ENCODE measurements at places on chromosomes 7 and 10.

DNA sequence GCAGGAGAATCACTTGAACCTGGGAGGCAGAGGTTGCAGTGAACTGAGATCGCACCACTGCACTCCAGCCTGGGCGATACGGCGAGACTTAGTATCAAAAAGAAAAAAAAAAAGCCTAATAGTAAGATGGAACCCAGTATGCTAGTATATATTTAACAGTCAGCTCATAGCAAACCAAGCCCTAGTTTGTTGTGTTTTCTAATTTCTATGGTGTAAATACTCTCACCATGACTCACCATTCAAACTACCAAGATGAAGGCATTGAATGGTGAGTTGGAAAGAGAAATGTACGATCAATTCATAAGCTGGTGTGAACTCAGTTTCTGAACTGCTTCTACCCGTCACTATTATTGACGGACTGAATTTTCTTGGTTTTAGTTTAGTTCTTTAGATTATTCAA lies 173.7 kb upstream of the KAT6B start:
- DNase-seq: no peak

DNA sequence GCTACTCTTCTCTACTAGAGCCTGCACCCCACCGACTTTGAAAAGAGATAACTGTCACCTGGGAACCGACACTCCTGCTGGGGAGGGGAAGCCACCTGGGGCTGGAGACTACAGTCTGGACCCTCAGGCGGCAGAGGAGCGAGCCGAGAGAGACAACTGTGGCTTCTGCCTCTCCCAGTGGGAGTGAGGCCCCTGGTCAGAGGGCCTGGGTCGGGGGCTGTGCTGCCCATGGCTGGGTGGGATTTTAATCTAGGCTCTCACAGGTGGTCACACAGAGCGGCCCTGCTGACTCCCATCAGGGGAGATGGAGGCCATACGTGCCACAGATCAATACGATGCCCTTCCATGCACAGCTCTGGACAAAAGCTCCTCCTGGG lies 372.1 kb downstream of the DNAJB6 start:
- DNase-seq: no peak

DNA sequence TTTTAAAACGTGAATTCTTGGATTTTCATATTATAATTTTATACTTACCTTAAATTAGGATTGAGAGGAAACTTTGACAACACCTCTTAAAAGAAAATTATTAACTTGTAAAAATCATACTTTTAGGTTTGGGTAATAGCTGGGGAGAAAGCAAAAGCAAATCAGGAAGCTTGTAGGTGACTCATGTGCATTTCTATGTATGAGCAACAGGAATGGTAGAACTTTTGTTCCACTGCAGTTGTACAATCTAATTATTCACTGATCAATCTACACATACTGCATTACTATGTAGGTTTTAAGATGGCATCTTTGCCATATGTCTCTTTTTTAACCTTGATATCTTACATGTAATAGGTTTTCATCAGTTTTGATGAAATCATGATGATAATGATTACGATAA lies 223.2 kb downstream of the PRKG1 start:
- no peak for DNase-seq

GRCh38 chr10:95214369-95214768 lies 20.3 kb downstream of the ACSM6 start:
- DNase-seq: no peak

- no peak for DNase-seq
Observed at GRCh38 chr10:130045091-130045652, 65.5 kb downstream of the C10orf143 start.

DNA sequence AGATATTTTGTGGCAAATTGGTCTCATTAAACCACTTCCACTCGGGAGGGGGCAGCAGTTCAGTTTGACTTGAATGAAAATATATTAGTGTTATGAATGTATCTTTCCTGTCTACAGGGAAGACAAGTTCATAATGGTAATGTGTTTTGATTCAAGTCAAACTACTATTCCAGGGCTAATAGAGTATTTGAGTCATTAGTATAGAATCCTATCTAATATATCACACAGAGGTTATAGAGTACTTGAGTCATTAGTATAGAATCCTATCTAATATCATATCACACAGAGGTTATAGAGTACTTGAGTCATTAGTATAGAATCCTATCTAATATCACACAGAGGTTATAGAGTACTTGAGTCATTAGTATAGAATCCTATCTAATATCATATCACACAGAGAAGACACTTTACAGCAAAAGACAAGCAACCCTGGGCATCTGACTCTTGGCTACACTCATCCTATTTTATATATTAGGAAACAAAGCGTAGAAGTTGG lies 199.7 kb upstream of the MAGI2 start:
- DNase-seq: no peak

GRCh38 chr7:80883154-80884025 lies 35.5 kb downstream of the SEMA3C start:
- no peak for DNase-seq

DNA sequence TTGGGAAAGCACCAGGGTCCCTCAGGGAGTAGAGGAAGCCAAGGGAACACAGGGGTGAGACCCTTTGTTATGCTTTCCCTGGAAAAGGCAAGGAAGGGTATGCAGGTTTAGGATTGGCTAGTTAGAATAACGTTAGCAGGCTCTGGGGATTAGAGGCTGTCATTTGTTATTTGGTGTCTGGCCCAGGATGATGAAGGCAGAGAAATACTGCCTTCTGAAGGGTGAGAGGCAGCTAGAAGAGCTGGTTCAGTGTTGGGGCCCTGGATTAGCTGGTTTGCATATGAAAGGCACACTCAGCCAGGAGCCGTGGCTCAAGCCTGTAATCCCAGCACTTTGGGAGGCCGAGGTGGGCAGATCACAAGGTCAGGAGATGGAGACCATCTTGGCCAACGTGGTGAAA lies 3.0 kb upstream of the PILRA start:
- no peak for DNase-seq

DNA sequence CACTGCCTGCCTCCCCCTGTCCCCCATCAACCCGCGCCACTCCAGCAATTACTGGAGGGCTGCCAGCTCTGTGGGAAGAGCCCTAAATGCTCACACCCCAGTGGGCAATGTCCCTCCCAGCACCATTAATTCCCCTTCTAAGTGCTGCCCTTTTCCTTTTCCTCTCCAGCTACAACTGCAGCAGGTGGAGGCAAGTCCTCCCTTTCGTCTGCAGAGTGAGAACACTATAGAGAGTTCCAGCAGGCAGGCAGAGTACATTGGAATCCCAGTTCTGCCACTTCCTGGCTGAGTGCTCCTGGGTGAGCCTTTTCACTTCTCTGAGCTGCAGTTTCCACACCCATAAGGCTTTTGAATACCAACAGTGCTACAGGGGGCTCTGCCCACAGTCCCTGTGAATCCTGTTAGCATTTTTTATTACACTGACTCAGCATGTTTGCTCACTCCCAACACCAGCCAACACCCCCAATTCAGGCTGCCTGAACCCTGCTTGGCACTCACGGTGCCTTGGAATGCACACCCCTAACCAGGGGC lies 447.0 kb downstream of the GRID1 start:
- DNase-seq: no peak

DNA sequence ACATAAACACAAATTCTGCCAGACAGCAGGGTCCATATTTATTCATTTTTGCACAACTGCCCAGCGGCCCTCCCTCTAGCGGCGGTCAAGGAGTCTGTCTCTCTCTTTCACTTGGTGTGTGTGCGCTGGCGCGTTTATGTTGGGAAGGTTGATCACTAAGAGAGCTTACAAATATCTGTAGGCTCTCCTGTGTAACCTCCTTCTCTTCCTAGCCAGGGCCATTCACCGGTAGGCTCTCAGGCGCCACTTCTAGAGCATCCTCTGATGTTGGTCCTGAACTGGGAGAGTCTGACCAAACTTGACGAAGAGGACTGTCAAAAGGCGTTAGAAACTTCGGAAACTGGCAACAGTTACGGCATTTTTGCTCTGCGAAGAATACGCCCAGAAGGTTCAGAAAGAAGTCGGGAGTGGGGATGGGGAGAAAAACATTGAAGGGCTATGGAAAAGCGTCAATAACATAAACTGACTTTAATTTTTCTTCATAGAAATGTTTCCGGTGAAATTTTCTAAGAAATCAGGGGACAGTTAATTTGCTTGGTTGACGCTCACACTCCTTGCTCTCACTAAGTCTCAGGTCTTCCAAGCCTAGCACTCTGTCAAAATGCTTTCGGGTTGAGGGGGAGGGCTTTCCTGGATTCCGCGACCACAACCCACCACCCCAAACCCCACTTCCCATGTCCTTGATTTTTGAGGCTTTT lies 731.1 kb downstream of the ZWINT start:
- DNase-seq: peak; percentile 4

- DNase-seq: no peak
Observed at GRCh38 chr10:132199854-132200311, 13.1 kb downstream of the DPYSL4 start.

GRCh38 chr7:55265836-55266642 lies 99.1 kb upstream of the LANCL2 start:
- DNase-seq: no peak

- DNase-seq: no peak
Observed at GRCh38 chr7:15489383-15489782, 72.4 kb downstream of the AGMO start.

GRCh38 chr10:131668903-131669302 lies 231.9 kb upstream of the PPP2R2D start:
- DNase-seq: no peak

GRCh38 chr10:78960316-78960800 lies 108.4 kb upstream of the ZMIZ1 start:
- DNase-seq: no peak

All from amygdala (tissue), 56 donors.